Cerebellar nuclear complex (tissue), 1 donor: ENCODE measurements at places on chromosomes 16 and 17.

GRCh38 chr16:81189100-81189664, 49.3 kb upstream of the BCO1 start:
- no peak for DNase-seq

DNA sequence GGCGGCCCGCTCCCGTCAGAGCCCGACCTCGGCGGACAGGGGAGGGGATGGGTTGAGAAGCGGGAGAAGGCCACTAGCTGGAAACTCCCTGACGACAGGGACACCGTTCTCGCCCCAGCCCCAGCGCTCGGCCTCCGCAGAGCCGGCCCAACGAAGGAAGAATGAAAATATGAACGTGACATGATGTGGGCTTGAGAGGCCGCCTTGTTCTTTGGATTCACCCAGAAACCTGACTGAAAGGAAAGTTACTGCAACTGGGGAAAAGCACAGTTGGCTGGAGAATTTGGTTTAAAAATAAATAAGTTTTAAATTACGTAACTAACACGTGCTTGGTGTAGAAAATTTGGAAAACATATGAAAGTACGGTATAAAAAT, 21.1 kb downstream of the NPTX1 start:
- no peak for DNase-seq

GRCh38 chr16:20336955-20337354, 9.6 kb upstream of the GP2 start:
- no peak for DNase-seq

DNA sequence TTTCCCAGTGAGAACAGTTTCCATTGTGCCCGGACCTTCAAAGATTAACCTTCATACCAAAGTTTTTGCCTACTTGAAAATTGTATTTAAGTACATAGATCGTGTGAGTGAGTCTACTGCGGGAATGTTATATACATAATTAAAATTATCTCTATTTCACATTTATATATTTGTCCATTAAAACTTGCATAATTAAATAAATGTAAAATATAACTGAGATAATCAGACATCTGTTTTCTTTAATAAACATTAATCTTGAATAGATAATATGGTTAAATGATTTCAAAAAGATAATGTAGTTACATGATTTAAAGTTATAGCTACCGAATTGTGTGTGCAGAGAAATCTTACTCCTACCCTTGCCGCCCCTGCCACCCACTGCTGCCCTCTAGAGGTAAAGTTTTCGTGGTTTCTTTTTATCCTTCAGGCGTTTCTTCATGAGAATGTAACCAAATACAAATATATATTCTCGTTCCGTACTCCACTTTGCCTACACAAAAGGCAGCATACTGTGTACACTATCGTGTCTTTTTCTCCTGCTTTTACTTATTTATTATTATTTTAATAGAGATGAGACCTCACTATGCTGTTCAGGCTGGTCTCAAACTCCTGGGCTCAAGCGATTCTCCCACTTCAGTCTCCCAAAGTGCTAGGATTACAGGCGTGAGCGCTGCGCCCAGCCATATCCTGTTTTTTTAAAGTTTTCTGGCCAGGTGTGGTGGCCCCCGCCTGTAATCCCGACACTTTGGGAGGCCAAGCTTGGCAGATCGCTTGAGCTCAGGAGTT, 35.6 kb downstream of the RPA1 start:
- DNase-seq = no peak

DNA sequence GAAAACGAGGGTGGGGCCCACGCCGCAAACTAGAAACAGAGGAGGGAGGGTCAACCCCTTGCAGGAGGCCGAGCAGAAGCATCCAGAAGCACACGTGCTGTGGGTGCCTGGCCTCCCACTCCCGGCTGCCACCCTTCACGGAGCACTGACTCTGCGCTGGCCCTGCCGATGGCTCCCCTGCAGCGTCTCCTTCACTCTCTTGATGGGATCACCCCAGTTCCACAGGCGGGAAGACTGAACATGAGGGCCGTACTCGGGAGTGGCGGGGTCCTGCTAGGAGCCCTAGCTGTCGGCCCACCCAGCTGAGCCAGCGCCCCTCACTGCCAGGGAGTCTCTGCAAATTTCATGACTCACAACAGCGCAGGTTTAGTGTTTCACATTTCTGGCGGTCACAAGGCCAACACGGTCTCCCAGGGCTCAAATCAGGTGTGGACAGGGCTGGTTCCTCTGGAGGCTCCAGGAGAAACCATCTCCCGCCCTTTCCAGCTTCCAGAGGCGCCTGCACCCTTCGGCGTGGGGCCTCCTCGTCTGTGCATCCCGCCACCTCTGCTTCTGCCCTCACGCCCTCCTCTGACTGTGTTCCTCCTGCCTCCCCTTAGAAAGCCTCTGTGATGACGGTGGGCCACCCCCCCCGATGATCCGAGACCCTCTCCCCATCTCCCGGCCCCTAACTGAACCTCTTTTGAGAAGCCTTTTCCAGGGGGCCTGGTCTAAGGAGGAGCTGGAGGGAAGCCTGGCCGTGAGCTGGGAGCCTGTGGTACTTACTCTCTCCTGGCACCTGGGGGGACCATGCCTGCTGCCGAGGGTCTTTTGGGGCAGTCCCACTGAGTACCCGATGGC, 2.0 kb downstream of the PTX4 start:
- DNase-seq = no peak

GRCh38 chr17:53646835-53647234, 175.9 kb upstream of the KIF2B start:
- DNase-seq = no peak

DNA sequence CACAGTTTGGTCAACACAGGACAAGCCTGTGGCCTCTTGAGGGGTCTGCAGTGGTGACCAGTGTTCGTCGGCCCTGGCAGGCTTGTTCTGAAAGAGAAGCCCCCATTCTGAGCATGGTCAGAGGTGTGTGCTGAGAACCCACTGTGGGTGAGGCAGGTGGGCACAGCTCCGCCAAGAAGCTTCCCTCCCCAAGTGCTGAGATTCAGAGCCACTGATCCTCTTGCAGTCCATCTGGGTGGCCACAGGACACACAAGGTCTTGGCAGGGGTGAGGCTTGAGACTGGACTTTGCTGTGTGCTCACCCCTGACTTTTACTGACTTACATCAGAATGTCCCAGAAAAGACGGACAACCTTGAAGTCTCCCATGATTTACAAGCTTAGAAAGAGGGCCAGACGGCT, 18.7 kb downstream of the MPRIP start:
- DNase-seq = no peak

- peak; percentile 32 for DNase-seq
Measured at GRCh38 chr16:2147981-2148671, at the start of gene RAB26. Gene RAB26, plus strand, starts transcription at chr16:2148625. Its CDS starts 159 bp downstream, at chr16:2148784.

GRCh38 chr17:78737332-78737731, 44.7 kb downstream of the CYTH1 start:
- no peak for DNase-seq

- no peak for DNase-seq
Measured at GRCh38 chr16:72924927-72925630, 122.8 kb downstream of the ZFHX3 start.

DNA sequence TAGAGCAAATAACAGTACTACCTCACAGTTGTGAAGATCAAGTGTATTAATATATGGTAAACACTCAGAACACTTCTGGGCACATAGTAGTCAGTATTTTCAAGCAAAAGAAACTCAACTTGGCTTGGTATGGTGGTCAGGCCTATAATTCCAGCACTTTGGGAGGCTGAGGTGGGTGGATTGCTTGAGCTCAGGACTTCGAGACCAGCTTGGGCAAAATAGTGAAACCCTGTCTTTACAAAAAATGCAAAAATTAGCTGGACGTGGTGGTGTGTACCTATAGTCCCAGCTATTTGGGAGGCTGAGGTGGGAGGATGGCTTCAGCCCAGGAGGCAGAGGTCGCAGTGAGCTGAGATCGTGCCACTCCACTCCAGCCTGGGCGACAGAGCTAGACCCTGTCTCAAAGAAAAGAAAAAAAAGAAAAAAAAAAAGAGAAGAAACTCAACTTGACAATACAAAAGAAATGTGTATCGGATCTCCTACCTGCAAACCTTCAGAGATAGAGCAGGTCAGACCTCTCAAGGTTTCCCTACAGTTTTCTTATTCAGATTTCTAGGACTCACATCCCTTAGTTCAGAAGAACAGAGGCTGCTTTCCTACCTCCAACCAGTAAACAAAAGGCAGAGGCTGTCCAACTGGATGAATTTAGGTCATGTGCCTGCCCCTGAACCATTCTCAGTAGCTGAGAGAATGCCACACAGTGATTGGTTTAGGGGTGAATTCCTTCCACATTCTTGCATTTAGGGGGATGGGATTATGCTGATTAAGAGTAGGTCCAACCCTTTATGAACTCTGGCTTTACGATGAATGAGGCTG, 1.7 kb upstream of the KPNA2 start:
- DNase-seq = no peak

- no peak for DNase-seq
Measured at GRCh38 chr16:49494474-49494873, 120.9 kb downstream of the C16orf78 start.

GRCh38 chr17:66942451-66943264, 21.8 kb upstream of the CACNG4 start:
- DNase-seq = no peak

GRCh38 chr17:62572888-62573401, 54.5 kb upstream of the MRC2 start:
- no peak for DNase-seq

DNA sequence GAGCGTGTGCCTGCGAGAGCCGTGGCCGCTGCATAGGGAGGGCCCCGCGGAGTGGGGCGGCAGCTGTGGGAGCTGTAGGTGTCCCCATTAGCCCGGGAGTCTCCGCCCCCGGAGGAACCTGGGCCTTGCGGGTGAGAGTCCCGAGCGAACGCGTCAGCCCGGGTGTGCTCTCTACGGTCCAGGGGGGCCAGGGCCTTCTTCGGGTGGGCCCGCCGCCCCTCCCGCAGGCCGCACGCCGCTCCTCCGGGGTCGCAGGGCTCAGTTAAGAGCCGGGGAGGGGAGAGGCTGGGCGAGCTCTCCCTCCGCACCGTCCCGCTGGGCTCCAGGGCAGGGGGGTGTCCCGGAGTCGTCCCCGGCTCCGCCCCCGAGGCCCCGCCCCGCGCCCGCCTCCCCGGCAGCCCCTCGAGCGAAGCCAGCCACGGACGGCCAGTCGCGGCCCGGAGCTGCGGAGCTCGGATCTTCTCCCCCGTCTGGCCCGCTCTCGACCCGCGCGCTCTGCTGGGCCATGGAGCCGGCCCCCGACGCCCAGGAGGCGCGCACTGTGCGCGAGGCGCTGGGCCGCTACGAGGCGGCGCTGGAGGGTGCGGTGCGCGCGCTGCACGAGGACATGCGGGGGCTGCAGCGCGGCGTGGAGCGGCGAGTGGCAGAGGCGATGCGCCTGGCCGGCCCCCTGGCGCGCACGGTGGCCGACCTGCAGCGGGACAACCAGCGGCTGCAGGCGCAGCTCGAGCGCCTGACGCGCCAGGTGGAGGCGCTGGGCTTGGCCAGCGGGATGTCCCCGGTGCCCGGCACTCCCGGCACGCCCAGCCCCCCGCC, at the start of gene SMTNL2:
Gene SMTNL2 (plus strand): TSS at position 429 of the 816 bp plus-strand sequence. CDS start 77 bp downstream, at position 506.
- DNase-seq = no peak

DNA sequence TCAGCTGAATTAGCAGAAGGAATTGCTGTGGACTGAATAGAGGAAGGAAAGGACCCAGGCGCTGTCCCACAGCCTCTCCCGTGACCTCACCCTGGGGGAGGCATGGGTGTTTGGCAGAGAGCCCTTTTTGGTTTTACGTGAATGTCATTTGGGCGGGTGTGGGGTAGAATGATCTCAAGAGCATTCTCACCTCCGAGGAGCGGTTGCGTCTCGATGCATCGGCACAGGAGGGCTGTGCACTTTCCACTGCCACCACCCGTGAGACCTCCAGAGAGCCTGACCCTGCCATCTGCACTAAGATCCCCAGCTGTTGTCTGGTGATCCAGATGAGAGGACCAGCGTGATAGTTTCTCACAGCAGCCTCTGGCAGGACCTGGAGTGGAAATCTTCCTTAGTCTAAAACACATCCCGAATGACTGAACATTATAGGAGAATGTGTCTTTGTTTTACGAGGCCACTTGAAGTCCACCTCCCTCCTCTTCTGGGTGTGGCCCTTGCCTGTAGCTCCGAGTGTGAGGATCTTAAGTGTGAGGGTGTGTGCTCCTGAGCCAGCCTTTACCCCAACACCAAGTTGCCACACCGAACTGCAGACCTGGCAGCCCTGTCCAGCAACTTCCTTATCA, 29.3 kb downstream of the FOXK2 start:
- no peak for DNase-seq

GRCh38 chr16:85892760-85893159, 6.2 kb upstream of the IRF8 start:
- DNase-seq = no peak

- no peak for DNase-seq
Measured at GRCh38 chr16:20830372-20830771, 24.0 kb downstream of the REXO5 start.

DNA sequence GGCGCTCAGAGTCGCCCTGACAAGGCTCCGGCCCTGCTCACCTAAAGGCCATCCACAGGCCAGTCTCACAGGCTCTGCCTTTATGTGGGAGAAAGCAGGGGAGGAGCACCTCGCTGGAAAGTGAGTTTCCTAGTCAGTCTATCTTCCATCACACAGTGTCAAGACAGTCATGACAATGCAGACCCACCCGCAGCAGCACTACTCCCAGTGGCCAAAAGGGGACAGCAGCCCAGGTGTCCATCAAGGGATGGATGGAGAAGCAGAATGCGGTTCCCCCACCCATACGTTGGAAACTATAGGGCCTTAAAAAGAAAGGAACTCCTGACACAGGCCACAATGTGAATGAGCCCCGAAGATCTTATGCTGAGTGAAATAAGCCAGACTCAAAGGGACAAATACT, 226.8 kb downstream of the ENGASE start:
- DNase-seq = no peak

DNA sequence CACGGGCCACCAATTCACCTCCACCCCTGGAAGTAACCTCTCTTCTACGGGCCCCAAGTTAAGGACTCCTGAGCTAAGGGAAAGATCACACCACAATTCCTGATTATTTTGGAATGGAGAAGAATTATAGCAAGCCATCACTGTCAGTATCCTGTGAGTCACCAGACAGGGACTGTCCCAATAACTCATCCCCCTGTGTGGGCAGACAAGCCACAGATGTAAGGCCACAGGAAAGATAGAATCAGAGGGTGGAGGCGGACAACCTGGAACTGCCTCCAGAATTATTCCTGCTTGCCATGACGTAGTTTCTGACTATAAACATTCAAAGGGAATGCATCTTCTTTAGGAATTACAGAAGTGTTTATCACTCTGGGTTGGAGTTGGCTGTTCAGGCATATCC, 5.8 kb upstream of the MYO1D start:
- DNase-seq = no peak

DNA sequence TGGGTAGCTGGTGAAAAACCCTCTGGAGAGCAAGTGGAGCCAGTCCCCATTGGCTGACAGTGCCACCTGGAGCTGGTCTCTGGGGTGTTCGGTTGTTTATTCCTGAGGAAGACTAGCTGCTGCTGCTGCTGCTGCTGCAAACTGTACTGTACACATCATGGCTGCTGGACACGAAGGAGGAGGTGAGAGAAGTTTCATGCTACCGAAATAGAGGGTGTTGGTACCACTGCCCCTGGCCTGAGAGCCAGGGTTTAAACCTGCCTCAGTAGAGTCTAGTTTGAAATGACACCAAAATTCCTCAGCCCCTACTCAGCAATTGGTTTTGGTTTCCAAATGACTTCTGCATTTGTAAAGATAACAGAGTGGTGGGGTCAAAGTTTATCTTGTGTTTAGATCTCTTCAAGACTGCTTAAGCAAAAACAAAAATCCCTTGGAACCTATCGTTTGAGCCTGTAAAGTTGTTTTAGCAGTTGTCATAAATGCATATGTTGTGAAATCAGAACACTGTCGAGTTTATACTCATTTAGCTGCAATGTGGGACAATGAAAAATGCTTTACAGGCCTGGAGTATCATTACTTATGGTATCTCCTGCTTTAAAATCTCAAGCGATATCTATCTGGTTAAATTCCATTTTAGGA, 40.8 kb downstream of the CYB5B start:
- no peak for DNase-seq

- no peak for DNase-seq
Measured at GRCh38 chr17:881778-882177, 97.8 kb downstream of the NXN start.
